Articular chondrocyte of knee joint (primary cell): ENCODE measurements at places on chromosomes 11 and 22. TPM values are rescaled to one million over a fixed set of nuclear protein-coding genes. Genes with fewer than 3 reads are reported as not detected.

PKNOX2 gene
- total RNA-seq: 4.4 and 4.6 TPM in 2 replicates

CSRP3 gene
- total RNA-seq: not detected in 2 replicates

TLCD5 gene
- total RNA-seq: 12.2 and 13.9 TPM in 2 replicates

LDLRAD3 gene
- 14.8 and 15.5 TPM in 2 replicates for total RNA-seq

TRIM48 gene
- not detected in 2 replicates for total RNA-seq

LIMK2 gene
- total RNA-seq: 16.1 and 19.2 TPM in 2 replicates

MRGPRX4 gene
- not detected in 2 replicates for total RNA-seq

DDIAS gene
- 2.6 and 3.1 TPM in 2 replicates for total RNA-seq

F2 gene
- total RNA-seq: not detected in 2 replicates

CARD18 gene
- total RNA-seq: not detected in 2 replicates

RGL4 gene
- total RNA-seq: not detected in 2 replicates

OR51B2 gene
- not detected in 2 replicates for total RNA-seq

MYRF gene
- total RNA-seq: under 0.01 and 0.22 TPM in 2 replicates

HSPB2 gene
- total RNA-seq: 1.7 and 2.2 TPM in 2 replicates

TMEM138 gene
- total RNA-seq: 22.3 and 31.6 TPM in 2 replicates

GSTP1 gene
- 444 and 488 TPM in 2 replicates for total RNA-seq

FERMT3 gene
- total RNA-seq: 1.0 and 1.2 TPM in 2 replicates

TUB gene
- 14.0 and 14.5 TPM in 2 replicates for total RNA-seq

MS4A13 gene
- total RNA-seq: not detected in 2 replicates

GLYAT gene
- not detected in 2 replicates for total RNA-seq

GRIK4 gene
- 0.11 and 0.13 TPM in 2 replicates for total RNA-seq

ZNRF3 gene
- 4.2 and 4.9 TPM in 2 replicates for total RNA-seq

SLC5A1 gene
- not detected in 2 replicates for total RNA-seq

P4HA3 gene
- 5.6 and 6.2 TPM in 2 replicates for total RNA-seq

CYB5R2 gene
- 29.0 and 30.1 TPM in 2 replicates for total RNA-seq

OR2AT4 gene
- total RNA-seq: not detected in 2 replicates

MS4A12 gene
- total RNA-seq: not detected in 2 replicates

LARGE2 gene
- not detected in 2 replicates for total RNA-seq

MS4A7 gene
- total RNA-seq: not detected in 2 replicates
